Putamen (tissue), 1 donor: ENCODE measurements at places on chromosomes 5 and 9.

DNA sequence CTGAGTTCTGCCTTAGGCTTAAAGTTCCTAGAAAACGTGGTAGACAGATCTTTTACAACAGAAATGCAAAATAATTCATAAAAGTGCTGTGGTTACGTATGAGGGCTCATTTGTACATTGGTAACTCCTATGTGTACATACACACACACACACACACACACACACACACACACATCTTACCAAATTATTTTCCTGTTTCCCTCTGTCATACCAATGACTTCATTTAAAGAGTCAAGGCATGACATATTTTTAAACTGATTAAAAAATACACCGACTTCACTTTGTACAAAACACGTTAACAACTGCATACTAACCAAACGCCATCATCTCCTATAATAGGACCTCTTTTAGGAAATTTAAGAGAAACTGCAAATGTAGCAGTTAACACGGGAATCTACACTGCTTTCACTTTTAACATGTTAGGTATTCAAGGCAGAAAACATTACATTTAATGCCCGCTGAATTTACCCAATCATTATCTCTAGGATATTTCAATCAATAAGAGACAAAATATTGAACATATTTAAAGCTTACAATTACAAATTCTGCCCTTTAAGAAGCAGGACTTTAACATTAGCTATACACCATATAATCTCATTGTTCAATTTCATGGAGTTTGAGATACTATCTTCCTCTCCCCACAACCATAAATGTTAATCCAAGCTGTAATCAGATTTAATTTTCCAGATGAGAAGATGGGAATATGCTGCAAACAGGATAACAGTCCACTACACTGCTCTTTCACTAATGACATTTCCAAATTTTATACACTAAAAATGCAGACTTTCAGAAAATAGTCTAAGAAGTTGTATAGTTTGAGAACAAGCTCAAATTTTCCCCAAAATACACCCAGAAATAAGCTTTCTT lies 133.1 kb downstream of the DENND1A start:
- DNase-seq = no peak

DNA sequence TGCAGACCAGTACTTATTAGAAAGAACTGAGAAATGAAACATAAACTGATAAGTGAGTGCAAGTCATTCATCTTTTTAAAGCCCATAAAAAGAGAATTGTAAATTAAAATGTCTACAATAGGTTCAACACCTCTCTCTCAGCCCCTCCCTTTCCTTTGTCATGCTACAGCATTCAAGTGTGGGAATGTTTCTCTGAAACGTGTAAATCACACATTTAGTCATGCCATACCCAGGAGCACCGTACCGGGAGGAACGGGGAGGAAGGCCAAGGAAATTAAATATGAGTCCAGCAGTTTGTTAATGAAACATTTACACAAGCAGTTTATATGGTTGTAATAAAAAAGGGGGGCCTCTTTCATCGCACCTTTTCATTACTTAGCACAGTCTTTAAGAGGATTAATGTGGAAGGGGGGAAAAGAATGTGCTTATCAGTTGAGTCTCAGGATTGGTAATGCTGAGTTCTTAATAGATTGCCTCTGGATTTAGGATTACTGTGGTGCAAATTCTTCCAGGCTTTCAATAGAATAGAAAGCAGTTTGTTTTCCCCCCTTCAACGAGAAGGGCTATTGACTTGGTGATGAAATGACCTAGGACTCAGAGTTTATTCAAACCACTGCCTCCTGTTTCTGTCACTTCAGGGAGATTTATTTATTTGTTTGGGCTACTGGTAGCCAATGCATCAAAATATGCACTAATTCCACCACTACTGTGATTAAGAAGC lies 176.0 kb upstream of the ZNF608 start:
- no peak for DNase-seq

- no peak for DNase-seq
Observed at GRCh38 chr5:162434281-162434680, 366.7 kb downstream of the GABRG2 start.

- no peak for DNase-seq
Observed at GRCh38 chr5:83715236-83716065, 5.2 kb downstream of the HAPLN1 start.

GRCh38 chr9:131496844-131497405 lies 5.8 kb upstream of the POMT1 start:
- DNase-seq = no peak
